ENCODE measurements at places on chromosomes 13 and 19.

- no peak for DNase-seq
- H3K4me1 ChIP-seq, result peaks cover 5% of the 10 kb centered on the region
- peaks cover 8% of the 10 kb centered on the region for H3K27me3 ChIP-seq
- H3K4me3 ChIP-seq, result no peak overlapping the region
- no peak overlapping the region for H3K27ac ChIP-seq
- H3K36me3 ChIP-seq, result peaks cover 4% of the 10 kb centered on the region
Measured at GRCh38 chr19:41441321-41441945, 1.5 kb upstream of the ERICH4 start.

DNA sequence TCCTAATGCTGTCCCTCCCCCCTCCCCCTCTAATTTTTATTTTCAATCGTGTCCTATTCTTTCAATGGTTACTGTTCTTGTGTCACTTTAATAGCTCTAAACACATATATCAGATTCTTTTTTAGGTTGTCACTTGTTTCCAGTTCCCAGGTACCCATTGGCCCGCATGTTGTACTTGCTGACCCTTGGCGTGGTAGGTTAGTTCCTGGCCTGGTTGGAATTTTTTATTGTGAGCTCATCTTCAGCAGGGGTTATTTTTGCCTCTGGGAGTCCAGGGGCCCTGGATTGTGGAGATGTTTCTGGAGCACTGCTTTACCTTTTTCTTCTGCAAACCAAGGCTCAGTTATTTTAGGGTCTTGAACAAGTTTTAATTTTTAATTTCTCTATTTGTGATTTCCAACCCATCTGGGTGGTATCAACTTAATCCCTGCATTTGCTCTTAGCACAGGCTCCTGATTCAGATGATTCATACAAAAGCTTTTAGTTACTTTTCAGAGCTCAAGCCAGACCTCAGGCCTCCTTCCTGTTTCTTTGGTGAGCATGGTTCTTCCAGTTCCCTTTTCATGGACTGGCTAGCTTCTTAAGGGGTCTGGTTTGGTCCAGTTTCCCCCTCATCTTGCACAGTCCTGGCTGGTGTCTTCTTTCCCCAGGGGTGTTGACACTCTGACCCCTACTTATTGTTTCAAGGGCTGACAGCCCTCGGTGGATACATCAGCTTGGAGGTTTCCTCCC, 220.5 kb downstream of the TM9SF2 start:
- H3K4me1 ChIP-seq, result no peaks in the 10 kb centered on the region
- no peak overlapping the region for H3K27ac ChIP-seq
- H3K4me3 ChIP-seq, result no peak overlapping the region

GRCh38 chr19:46715620-46715974, 1.3 kb downstream of the PRKD2 start:
- peak overlapping the region; percentile 82 for H3K27ac ChIP-seq
- peaks cover 34% of the 10 kb centered on the region for H3K4me1 ChIP-seq
- peaks cover 16% of the 10 kb centered on the region for H3K36me3 ChIP-seq
- no peak for DNase-seq
- no peaks in the 10 kb centered on the region for H3K27me3 ChIP-seq
- peak overlapping the region; percentile 93 for H3K4me3 ChIP-seq

DNA sequence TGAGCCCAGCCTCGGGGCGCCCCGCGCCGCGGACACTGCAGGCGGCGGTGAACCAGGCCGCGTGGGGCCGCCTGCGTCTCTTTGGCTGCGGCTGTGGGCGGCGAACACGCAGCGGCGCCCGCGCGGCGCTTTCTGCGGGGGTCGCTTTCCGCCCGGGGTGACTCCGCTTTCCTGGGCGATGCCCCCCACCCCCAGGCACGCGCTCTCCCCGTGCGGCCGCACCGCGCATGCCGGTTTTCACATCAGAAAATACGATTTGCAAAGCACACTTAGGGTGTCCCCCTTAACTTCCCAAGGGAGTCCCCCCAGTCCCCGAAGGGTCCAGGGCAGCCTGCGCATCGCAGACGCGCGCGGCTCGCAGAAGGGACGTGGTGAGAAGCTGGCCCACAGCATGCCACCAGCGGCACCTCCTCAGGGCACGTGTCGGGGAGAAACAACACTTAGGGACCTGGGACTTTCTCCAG, 5.3 kb downstream of the F7 start:
- peaks cover 6% of the 10 kb centered on the region for H3K27me3 ChIP-seq
- DNase-seq, result no peak
- H3K4me3 ChIP-seq, result no peak overlapping the region
- H3K36me3 ChIP-seq, result no peaks in the 10 kb centered on the region
- H3K4me1 ChIP-seq, result no peaks in the 10 kb centered on the region

DNA sequence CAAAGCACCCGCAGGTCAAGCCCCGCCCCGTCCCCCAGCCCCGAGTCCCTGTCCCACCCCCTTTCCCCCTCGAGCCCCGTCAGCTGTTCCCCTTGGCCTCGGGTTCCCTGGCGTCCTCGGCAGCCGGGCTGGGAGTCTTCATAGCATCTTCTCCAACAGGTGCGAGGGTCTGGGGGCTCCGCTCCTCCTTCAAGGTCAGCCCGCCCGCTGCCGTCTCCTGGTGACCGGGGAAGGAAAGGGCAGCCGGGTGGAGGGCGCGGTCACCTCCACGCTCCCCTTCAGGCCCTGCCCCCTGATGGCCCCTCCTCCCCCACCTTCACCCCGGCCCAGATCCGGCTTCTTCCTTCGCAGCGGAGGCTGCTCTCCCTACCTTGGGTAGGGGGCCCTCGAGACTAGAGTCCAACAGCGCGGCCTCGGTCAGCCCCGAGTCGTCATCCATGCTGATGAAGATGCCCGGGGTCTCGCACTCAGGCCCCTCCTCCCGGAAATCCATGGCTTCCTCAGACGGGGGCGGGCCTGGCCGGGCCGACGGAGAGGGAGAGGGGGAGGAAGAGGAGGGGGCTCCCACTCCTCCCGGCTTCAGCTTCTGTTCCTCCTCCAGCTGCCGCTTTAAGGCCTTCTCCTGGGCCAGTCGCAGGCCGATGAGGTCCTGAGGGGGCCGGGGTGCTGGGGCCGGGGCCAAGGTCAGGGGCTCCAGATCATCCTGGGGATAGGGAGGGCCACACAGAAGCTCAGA, 541 bp upstream of the RSPH6A start:
- H3K4me3 ChIP-seq, result no peak overlapping the region
- H3K4me1 ChIP-seq, result no peaks in the 10 kb centered on the region
- H3K27ac ChIP-seq, result no peak overlapping the region
- peaks cover 4% of the 10 kb centered on the region for H3K36me3 ChIP-seq
- no peak for DNase-seq

All from activated T-helper 1 cell treated with anti-CD3 and anti-CD28 coated beads, Interleukin-12 subunit alpha, Interleukin-12 subunit beta, Interleukin-2, Interleukin-4 antibody, amounts not matched to agents 30 ng/mL and 10 ng/mL and 1 ng/mL, durations not matched to agents 14 hours and 24 hours and 36 hours (primary cell).